ENCODE measurements at places on chromosomes 6 and 20.

- DNase-seq = no peak
Observed at GRCh38 chr6:127190552-127190951, 72.1 kb downstream of the RSPO3 start.

- no peak for DNase-seq
Observed at GRCh38 chr20:43774754-43775153, 48.0 kb upstream of the GTSF1L start.

DNA sequence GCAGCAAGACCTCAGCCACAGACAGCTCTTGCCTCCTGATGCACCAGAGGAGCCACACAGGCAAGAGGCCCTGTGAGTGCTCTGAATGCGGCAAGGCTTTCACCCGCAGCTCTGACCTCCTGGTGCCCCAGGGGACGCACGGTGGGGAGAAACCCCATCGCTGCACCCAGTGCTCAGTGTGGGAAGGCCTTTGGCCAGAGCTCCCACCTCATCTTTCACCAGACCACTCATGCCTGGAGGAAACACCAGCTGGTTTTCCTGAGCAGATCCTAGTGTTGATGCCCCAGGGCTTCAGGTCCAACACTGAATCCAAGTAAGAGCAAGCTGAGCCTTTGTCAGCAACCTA lies 37.0 kb upstream of the XRN2 start:
- no peak for DNase-seq

DNA sequence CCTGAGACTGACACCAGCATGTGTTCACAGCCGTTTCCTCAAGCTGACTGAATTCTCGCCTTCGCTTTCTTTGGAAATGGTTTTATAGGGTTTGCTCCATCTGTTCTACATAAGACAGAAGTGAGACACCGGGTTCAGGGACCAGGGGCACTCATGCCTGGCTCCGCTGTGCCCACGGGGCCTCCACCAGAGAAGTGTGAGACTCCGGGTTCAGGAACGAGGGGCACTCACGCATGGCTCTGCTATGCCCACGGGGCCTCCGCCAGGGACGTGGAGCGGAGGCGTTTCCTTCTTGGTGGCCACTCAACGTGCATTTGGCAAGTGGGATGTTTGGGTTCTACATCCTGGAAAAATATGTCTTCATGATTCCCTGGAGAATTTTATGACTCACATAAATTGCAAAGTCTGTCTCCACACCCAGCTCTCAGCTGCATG lies 106.6 kb downstream of the RNASET2 start:
- no peak for DNase-seq
